NCI-H1092 (cell line): ENCODE measurements at places on chromosomes 5 and 9.
A peak's percentile ranks its signal among the peaks of the same experiment; 100 is the strongest.

DNA sequence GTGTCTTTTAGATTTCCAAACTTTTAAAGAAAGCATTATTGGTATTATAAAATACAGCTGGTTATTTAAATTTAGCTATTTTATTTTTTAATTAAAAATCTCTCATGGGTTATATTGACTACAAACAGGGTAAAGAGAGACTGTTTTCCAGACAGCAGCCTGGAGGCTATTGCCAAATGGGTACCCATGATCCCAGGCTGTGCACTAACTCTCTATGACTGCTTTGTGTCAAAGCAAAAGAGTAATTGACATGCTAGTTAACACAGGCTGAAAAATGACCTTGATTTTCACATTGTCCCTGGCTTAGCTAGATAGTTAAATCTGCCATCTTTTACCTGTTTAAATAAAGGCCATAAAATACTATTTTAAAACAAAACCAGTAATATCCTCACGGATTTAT lies 589.7 kb downstream of the ANXA1 start:
- DNase-seq, result no peak

- DNase-seq, result no peak
Measured at GRCh38 chr5:136675769-136676168, 310.4 kb upstream of the TRPC7 start.

GRCh38 chr5:69276422-69277174 lies 41.9 kb downstream of the CDK7 start:
- no peak for DNase-seq

- no peak for DNase-seq
Measured at GRCh38 chr9:125674981-125675973, 31.7 kb downstream of the MAPKAP1 start.

- no peak for DNase-seq
Measured at GRCh38 chr5:145158730-145159129, 676.4 kb downstream of the PRELID2 start.

- DNase-seq, result no peak
Measured at GRCh38 chr9:96758845-96759673, 18.8 kb downstream of the ZNF510 start.

DNA sequence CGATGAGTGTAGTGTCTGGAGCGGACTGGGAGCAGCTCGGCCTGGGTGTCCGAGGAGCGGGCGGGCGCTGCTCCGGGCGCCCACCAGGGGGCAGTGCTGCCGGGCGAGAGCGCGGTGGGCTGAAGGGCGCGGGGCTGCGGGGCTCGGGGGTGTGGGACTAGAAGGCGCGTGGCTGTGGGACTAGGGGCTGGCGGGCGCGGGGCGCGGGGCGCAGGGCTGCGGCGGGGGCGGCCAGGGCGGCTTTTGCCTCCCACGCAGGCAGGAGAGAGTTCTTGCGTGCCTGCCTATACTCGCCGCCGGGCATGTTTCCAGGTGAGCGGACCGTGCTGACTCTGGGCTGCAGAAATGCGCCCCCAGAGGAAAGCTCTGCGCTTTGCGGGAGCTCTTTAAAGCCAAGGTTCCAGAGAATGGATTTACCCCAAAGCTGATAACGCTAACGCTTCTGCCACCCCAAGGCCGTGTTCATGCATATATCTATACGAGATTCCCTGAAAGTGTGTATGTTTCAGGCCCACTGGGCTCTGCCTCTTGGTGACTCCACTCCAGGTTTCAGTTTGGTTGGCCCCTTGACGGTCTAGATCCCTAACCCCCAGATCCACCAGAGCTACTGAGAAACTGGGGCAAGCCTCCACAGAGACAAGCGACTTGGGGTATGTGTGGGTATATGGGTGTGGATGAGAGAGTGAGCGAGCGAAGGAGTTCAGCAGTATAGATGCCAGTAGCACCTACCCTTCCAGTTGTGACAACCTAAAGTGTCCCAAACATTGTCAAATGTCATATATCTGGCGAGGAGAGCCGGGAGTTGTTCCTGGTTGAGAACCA lies 56.2 kb downstream of the ACER2 start:
- peak; percentile 76 for DNase-seq

- DNase-seq, result peak; percentile 7
Measured at GRCh38 chr5:171166766-171167165, 142.3 kb upstream of the TLX3 start.

GRCh38 chr5:43602461-43603343 lies at the start of gene NNT:
Gene NNT, plus strand, starts transcription at chr5:43603180. Its CDS starts 6,016 bp downstream, at chr5:43609196.
- peak; percentile 51 for DNase-seq
